ENCODE measurements at places on chromosomes 4 and X.

DNA sequence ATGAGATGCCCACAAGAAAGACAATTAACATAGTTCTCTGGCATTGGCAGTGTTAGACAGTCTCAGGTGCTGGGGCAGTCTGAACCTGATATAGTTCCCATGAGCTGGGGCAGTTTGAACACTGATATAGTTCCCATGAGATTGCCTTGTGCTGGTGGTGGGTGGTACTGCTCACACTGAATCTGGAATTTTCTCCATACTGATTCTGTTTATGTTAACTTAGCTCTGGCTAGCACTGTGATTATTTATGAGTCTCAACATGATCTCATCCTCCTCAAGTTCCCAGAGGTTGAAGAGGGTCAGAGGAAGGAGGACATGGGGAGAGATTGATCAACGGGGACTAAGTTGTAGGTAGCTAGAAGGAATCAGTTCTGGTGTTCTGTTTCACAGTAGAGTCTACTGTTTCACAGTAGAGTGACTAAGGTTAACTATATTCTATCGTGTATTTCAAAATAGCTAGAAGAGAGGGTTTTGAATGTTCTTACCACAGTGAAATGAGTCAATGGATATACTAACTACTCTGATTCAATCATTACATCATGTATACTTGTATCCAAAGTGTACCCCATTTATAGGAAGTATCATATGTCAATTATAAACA, 379.9 kb downstream of the ADAM29 start:
- DNase-seq, result no peak

DNA sequence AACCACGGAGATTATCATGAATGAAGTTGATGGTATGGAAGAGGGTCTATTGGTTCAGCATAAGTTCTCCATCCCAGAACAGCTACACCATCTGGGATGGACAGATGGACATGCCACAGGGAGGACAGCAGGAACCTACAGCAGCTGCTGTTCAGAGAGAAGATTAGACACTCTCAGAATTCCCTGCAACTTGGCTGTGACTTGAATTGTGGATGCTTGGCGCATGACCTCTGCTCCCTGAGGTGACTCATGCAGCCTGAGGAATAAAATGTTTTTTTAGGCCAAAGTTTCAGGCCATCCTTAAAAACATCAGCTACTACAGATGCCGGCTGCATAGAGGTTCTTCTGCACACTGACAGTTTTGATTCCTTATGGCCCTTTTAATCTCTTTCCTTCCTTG, 97.3 kb downstream of the RS1 start:
- DNase-seq, result peak; percentile 10

GRCh38 chr4:53558065-53558801, 33.1 kb downstream of the LNX1 start:
- DNase-seq, result peak; percentile 80

- DNase-seq, result no peak
These were observed 172.0 kb downstream of the PTTG2 start for GRCh38 chr4:38132107-38132673.
